ENCODE measurements at places on chromosomes 3 and 15.

GRCh38 chr15:51332206-51333147 is 5.9 kb downstream of the CYP19A1 start:
- no peak for DNase-seq

DNA sequence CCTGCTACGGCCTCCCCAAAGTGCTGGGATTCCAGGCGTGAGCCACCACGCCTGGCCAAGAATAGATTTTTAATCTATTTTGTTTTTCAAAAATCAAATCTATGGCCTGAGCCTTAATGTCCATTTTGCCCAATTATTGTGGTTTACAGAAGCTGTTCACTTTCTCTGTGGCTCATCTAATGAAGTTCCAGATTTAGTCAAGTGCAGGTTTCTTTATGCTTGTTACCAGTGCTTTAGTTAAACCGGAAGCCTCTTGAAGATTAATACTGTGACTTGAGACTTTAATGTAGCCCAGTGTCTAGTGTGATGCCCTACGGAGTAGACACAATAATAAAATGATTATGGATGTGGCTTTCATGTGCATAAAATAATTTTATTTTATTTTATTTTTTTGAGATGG is 16.5 kb upstream of the EDEM1 start:
- no peak for DNase-seq

DNA sequence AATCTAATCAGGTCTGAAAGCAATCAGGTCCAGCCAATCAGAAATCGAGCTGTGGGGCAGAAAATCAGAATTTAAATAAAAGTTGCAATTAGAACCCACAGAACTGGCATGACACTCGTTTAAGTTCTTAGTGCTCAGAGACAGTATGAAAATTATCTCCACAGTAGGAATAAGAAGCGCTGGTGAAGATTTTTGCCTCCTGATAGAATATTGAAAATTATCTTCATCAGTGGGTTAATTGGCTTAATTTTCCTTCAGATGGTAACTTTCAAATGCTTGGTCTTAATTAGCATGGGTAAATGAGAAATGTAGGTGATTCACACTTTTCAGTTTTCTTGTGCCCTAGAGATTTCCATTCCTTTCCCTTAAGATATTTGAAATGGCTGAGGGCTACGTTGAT is 109.1 kb upstream of the MDFIC2 start:
- DNase-seq: no peak

DNA sequence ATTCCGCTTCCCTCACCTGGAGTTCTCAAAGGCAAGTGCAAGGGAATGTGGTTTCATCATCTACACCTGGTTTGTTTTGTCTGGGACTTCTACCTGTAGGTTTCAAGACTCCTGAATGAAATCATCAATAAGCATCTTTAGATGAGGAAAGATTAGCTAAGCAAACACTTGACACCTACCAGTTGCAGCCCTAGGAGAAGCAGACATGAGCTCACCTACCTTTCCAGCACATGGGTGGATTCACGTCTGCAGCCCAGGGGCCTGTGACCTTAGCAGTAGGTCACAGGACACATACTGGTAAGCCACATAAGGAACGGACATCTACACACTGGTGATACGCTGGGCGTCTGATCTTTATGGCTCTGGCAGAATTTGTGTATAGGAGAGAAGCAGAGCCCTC is 26.7 kb downstream of the SLCO2A1 start:
- no peak for DNase-seq

GRCh38 chr3:138234401-138235179 is 47.5 kb downstream of the ARMC8 start:
- DNase-seq: no peak

GRCh38 chr3:158520433-158520832 is 50.6 kb upstream of the MLF1 start:
- DNase-seq: no peak
